NCI-H1694 (cell line): ENCODE measurements at places on chromosomes 11 and 22.

DNA sequence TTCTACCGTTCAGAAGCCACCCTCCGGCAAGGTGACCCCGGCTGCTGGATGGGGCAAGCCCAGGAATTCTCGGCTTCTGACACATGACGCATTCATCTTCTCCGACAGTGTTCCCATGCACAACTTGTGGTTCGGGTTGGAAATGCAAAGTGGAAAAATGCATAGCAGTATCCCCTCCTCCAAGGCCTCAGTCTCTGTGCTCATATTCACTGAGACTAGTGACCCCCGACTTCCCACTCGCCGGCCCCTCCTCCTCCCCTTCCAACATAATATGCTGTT is 70.0 kb upstream of the NTM start:
- DNase-seq: no peak

DNA sequence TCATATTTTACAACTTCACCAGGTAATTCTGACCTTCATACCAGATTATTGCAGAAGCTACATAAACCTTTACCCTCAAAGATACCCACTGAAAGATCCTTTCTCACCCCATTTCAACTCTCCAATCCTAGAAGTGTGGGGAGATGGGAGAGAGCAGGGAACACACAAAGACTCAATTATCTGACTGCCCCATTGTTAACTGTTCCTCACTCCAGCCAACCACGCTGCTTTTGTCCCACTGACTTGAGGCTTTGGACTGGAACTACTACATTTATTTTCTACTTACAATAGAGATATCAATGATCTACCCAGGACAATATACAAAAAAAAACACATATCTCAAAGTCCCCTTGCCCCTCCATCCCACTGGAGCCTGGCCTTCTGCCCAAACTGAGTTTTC is 44.7 kb upstream of the SLN start:
- no peak for DNase-seq

GRCh38 chr22:42947211-42947990 is 67.5 kb downstream of the PACSIN2 start:
- peak; percentile 75 for DNase-seq

- no peak for DNase-seq
Measured at GRCh38 chr11:17256512-17256911, 20.0 kb upstream of the NUCB2 start.

DNA sequence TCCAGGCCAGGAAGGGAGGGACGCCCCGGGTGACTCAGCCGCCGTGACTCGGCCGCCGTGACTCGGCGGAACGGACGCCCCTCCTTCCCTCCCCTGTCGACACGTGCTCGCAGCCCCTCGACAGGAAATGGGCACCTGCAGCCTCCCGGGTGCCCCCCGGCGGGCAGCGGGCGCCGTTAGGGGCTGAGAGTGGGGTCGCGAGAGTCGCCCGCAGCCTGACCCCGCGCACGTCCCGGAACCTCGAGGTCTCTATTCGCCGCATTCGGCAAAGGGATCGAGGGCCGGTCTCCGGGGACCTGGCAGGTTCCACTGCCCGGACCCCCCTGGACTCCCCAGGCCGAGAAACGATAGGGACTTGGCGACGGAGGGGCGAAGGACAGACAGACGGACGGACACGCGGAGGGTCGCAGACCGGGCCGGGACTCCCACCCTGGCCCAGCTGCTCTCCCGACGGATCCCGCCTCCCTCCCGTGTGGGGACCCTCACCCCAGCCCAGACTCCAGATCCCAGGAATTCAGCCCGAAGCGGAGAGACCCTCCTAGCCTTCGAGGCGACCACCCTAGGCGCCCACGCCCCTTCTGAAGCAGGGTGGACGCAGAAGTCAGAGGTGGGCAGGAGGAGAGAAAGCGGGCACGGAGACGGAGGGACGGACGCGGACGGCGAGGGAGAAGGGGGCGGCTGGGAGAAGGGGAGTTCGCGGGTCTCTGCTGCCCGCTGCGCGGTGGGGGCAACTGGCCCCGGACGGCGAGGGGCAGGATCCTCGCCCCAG is 648 bp downstream of the FOSL1 start:
- DNase-seq: no peak

DNA sequence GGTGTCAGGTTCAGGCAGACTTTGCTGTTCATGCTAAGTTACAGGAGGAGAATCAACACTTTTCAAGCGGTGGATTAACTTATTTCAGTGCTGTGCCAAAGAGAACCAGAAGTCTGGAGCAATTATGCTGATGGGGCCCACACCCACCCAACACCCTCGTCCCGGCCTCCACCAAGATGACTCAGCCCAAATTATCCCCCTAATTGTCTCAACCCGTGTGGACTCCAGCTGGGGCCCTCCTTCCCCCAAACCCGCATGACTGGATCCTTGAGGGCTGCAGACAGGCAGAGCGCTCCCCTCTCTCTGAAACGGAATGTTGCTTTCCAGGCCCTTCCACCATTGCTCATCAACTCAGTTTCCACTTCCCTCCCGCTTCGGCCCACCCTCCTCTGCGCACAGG is 34.6 kb upstream of the MN1 start:
- DNase-seq: no peak

DNA sequence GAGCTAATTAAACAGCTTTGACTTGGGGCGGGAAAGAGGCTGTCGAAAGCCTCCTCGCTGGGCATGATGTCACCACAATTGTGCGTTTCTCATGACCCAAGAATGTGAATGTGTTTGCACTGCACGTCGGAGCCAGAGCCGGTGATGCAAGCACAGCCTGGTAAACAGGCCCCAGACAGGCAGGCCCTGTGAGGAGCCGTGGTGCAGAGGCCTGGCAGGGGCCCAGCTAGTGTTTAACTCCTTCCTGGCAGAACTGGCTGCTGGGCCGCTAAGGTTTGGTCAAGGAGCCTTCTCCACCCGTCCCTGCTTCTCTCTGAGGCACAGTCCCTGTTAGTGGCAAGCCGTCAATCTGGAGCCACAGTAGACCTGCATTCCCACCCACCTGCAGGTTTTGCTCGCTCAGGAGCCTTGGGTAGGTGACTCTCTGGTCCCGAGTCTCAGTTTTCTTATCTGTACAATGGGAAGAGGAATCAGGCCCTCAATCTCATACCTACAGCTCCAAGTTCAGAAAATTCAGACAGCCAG is 25.4 kb upstream of the SMTN start:
- DNase-seq: peak; percentile 47

- no peak for DNase-seq
Measured at GRCh38 chr11:8333811-8334401, 70.2 kb upstream of the LMO1 start.

GRCh38 chr11:102546923-102547471 is 16.4 kb upstream of the MMP7 start:
- DNase-seq: no peak

DNA sequence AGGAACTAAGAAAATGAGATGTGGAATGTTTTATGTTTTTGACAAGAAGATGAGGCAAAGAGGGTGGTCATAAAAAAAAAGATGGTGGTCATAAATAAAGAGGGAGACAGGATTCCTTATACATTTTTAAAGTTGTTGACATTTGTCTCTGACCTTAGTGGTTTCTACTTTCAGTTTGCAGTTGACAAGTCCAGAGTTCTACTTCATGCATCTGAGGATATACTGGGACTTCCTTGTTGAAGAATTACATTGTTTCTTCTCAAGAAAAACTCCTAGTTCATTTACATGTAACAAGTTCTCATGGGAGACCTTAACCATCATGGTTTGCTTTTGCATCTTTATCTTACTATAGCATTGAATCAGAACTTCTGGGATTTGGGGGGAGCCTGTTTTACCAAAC is 1.2 kb downstream of the OR6X1 start:
- no peak for DNase-seq

- DNase-seq: no peak
Measured at GRCh38 chr11:62702246-62702645, 5.0 kb downstream of the BSCL2 start.

GRCh38 chr22:17607891-17608521 is 20.5 kb downstream of the ATP6V1E1 start:
- DNase-seq: no peak

DNA sequence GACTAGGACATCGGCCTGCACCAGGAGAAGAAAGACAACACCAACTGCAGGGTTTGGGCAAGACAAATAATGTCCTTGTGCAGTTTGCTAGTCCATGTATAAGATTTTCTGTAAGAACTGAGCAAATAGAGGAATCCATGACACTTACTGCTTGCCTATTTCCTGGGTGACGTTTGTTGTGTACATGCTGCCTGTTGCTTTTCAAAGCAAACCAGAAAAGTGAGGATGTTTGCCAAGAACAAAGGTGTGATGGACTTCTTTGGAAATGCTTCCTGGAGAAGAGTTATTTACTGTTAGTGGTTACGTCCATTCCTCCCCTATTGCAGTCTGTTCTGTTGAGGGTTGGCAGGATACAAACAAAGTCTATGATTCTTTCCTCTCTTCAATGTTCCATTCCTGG is 126.5 kb downstream of the CASP12 start:
- DNase-seq: no peak

GRCh38 chr22:36419177-36419911 is 31.6 kb upstream of the MYH9 start:
- no peak for DNase-seq

- peak; percentile 2 for DNase-seq
Measured at GRCh38 chr22:22745225-22746060, 101.0 kb downstream of the GGTLC2 start.

DNA sequence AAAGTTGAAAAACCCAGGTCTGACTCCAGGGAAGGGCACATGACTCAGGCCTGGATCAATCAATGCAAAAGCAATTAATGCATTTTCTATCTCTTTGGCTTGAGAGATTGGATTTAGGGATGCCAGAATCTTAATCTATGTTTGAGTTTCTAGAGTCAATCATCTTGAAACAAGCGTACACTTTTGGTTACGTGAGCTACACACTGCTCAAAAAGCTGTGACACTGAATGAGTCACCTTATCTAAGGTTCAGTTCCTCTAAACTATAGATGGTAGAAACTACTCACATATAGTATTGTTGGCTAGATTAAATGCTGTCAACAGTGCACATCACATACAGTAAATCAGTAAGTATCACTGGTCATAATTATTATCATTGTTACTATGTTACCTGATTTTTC is 24.2 kb downstream of the MRE11 start:
- no peak for DNase-seq

GRCh38 chr11:100008417-100008816 is 678.7 kb upstream of the ARHGAP42 start:
- DNase-seq: no peak

- DNase-seq: no peak
Measured at GRCh38 chr22:50674130-50674500, 1.5 kb downstream of the SHANK3 start.

DNA sequence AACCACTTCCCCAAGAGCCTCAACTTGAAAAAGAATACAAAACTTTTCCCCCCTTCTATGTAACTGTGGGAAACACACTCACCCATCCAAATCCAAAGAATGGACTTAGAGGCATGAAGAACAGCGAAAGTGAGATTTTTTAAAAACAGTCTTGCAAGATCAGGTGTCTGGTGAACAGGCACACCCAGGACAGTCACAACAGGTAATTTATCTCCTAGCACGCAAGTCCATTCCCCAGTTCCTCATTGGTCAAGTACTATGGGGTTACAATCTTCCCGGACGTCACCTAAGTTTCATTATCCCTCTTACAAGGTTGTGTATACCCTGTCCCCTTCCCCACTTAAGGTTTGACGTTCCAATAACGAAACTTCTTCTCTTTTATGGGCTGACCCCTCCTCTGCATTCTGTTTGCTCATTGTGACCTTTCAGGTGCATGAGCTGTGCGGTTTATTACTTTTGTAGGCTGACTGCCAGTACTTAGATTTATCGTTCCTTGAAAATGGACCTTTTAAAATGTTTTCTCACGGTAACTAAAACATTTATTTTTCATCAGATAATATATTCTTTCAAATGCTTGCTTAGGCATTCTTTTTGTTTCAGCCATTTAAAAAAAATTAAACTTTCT is 1401.9 kb downstream of the FAM181B start:
- no peak for DNase-seq

DNA sequence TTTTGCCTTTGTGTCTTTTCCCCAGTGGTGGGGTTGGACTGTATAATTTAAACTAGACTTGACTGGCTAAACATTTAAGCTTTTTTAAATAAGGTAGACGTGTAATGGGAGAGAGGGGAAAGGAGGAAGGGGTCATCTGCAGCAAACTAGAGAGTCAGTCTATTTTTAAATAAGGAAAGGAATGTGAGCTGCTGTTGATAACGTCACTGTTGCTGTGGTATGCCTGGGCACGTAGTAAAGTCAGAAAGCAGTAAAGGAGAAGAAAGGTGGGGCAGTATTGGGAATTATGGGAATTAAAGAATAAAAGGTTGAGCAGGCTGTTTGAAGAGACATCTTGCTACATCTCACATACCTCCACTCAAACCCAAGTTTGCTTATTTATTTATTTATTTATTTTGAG is 80.4 kb upstream of the FSHB start:
- DNase-seq: no peak

DNA sequence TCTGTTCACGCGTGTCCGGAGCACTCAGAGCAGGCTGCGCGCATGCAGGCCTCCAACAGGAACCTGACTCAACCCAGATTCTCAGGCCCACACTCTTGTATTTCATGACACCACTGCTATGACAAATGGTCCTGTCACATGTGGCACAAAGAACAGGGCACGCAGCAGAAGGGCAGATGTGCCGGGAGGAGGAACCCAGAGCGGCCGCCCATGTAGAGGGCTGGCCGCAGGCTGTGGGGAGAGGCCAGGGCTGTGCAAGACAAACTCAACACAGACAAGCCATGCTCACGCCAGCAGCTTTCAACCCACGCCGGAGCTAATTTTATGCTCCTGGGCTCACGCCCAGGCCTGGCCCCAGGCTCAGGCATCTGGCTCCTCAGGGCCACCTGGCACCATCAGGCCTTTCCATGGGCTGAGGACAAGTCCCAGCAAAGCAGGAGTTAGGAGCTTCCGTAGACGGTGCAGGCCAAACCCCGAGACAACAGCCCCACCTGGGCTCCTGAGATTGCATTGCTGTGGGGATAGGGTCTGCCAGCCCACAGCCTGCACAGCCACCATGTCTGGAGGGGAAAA is 40.0 kb downstream of the DUSP8 start:
- DNase-seq: peak; percentile 92

- DNase-seq: no peak
Measured at GRCh38 chr11:12103411-12104225, 6.8 kb upstream of the MICAL2 start.

GRCh38 chr22:49464037-49464436 is 363.6 kb downstream of the BRD1 start:
- DNase-seq: no peak
